CD4-positive, alpha-beta T cell treated with Interleukin-4 for 4 hours (primary cell): ENCODE measurements at places on chromosomes 4 and X.
A peak's percentile ranks its signal among the peaks of the same experiment; 100 is the strongest.

GRCh38 chr4:76955182-76955581 is 5.6 kb downstream of the SEPTIN11 start:
- DNase-seq: no peak

DNA sequence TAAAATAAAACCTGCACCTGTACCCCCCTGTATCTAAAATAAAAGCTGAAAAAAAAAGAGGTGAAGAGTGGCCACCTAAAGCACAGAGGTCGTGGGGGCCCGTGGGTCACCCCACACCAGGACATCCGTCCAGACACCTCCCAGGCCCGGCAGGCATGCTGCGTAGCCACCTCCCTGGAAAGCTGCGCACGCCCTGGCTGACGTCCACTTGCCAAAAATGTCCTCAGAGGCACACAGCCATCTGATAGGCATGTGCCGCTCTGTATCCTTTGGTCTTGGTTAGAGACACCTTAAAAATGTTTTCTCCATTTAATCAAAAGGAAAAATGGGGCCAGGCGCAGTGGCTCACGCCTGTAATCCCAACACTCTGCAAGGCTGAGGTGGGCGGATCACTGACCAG is 17.7 kb downstream of the FAM53A start:
- DNase-seq: no peak

- DNase-seq: no peak
These were observed 21.9 kb downstream of the IL15 start for GRCh38 chr4:141658309-141658708.

- DNase-seq: no peak
These were observed 139.4 kb upstream of the OTUD4 start for GRCh38 chr4:145319751-145320150.

GRCh38 chrX:23945206-23945605 is 37.4 kb downstream of the CXorf58 start:
- no peak for DNase-seq

GRCh38 chrX:41689711-41690110 is 938 bp downstream of the GPR34 start:
- DNase-seq: no peak

- DNase-seq: no peak
These were observed 255.6 kb downstream of the NDST4 start for GRCh38 chr4:114857831-114858230.

GRCh38 chrX:124242131-124242530 is 90.3 kb upstream of the TEX13D start:
- no peak for DNase-seq

DNA sequence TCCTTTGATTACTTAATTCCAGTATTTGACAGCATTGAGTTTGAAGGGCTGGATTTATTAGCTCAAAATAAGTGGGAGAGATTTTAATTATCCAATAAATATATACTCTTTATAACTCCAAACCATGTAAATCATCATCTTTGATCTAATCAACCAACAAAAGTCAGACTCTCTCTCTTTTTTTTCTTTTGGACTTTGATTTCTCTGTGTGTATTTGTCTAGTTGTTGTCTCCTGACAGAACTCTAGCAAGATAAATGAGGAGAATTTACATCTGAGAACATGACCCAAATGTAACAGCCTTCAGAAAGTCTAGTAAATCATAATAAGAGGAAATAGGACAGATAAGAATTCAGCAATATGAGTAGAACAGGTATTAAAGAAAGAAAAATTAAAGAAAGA is 567.1 kb downstream of the PPARGC1A start:
- no peak for DNase-seq

GRCh38 chr4:4693258-4693657 is 151.4 kb upstream of the STX18 start:
- no peak for DNase-seq

DNA sequence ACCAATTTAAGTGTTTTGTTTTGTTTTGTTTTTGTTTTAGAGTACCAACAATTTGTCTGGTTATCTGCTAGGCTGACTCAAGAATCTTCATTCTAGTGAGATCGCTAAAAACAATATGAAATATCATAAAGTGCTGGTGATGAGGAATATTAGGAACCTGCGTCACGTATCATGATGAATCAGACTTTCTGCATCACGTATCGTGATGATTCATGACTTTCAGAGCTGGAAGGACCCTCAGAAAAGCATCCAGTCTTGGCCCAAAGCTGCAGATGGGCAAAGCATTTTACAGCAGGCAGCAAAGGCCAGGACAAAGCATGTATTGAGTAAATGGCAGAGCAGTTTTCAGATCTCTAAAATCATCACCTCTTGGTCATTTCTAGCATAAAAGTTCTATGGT is 278.0 kb upstream of the BOD1L1 start:
- no peak for DNase-seq

- DNase-seq: no peak
These were observed 767.2 kb downstream of the RAB28 start for GRCh38 chr4:12716896-12717295.

DNA sequence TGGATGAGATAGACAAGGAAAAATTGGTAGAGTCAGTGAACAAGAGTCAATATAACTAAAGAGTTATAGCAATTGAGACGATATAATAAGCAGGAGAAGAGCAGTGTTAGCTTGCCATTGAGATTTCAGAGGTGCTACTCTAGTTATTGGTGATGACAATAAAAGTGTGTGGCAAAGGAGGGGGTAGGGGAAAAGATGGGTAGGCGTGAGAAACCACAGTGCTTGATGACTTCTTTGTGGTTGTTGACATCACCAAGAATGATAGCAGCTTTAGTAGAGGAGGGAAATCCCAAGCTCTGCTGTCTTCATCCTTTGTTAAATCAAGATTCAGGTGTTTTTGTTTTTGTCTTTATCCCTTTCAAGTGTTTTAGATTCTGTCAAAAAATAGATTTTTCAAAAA is 179.9 kb upstream of the PPP3CA start:
- peak; percentile 79 for DNase-seq
